ENCODE measurements at places on chromosomes 7 and 10.

GRCh38 chr10:120505056-120505455 lies 48.0 kb downstream of the PLPP4 start:
- no peak for DNase-seq

DNA sequence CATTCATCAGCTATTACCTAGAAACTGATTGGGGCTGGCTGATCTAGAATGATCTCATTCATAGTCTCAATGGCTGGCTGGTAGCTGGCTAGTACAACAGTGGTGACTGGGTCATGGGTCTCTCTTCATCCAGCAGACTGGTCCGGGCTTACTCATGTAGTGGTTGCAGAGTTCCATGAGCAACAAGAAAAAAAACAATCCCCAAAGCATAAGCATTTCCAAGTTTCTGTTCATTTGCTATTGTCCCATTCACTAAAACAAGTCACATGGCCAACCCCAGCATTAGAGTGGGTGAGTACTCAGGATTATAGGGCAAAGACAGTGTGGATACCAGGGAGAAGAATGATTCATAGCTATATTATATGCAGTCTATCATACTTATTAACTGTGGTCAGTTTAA lies 85.2 kb upstream of the SEMA3C start:
- DNase-seq, result no peak

DNA sequence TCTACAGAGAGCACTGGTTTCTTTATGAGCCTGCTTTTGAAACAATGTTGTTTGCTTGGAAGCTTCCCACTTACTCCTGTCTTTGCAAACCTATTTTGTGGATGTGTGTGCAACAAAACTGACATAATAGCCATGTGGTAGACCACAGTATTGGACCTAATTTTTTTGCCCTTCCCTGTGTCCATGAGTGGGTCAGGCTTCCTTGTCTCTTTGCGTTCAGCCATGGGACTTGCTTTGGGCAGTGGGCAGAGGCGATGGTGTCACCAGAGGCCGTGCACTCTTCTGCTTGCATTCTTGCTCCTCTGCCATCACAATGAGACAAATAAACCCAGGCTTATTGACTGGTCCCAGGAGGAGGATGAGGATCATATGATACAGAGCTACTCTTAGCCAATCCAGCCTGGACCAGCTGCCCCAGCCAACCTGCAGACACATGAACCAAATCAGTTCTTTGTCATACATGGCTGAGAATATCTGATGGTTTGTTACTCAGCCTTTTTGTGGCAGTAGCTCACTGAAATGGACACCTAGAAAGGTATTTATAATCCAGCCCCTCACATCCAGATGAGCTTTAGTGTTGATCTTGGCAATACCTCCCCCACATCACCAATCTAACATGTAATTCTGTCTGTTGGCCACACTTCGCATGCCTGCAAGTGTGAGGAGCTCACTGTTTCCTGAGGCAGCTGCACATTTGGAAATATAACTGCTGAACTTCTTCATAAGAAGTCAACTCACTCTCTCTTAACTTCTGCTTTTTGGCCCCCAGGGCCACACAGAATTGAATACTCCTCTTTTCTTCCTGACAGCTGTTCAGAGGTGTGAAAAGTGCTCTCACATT lies 427.8 kb upstream of the ZMIZ1 start:
- no peak for DNase-seq

DNA sequence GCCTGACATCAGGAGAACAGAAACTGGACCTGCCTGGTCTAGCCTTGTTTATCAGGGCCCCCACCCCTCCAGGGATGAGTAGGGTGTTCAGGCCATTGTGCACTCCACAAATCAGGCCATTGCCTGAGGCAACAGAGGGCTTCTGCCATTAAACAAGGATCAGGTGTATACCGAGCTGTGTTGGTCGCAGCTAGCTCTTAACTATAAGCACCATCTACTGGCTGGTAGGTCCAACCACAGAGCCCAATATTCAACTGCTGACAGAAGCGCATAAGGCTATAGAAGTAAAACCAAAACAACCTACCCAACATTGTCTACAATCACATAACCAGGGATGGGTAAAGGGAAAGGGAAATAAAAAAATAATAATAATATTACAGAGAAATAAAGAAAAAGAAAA lies 451.7 kb upstream of the TEX47 start:
- DNase-seq, result no peak

GRCh38 chr10:103745341-103746247 lies 109.8 kb downstream of the SH3PXD2A start:
- DNase-seq, result no peak

- no peak for DNase-seq
These were observed 30.5 kb upstream of the SRGN start for GRCh38 chr10:69057261-69057950.

DNA sequence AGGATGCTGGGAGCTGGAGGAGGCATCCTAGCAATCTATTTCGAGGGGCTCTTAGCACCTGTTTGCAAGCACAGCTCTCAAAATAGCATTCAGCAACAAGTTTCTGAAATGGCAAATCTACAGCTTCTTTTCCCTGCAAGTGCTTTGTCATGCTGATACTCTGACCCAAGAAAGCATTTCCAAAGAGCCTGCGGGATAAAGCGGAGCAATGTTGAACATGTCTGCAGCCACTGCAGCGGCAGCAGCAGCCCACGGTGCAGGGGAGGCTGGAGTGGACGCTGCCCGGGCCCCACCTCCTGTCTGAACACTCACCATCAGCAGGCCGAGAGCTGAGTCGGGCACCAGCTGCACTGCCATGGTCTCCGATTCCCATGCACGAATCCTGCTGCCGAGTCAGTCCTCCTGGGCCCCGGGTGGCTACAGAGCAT lies 964 bp downstream of the FRMD4A start:
- no peak for DNase-seq

- DNase-seq, result no peak
These were observed 135.4 kb downstream of the EMX2 start for GRCh38 chr10:117677890-117678500.

DNA sequence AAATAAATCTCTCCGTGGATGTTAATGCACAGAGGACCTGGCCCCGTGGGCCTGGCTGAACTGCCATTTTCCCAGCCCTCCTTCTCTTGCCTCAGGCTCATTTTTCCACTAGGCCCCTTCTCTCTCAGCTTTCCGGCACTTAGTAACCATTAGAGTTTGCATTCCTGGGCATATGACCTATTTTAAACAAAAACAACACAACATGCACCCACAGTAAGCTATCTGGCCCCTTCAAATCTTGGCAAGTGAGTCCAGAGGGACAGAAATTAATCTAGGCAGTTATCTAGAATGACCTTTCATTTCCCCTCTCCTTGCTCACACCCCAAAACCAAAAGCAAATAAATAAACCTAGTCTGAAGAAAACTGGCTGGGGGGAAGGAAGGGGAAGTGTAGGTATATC lies 11.7 kb downstream of the FBXW4 start:
- DNase-seq, result no peak

Data from NCI-H1417 treated with DMSO at 0.1 percent for 48 hours (cell line).